Ureter (tissue), 1 donor: ENCODE measurements at places on chromosomes 12 and 14. TPM values are rescaled to one million over a fixed set of nuclear protein-coding genes. Genes with fewer than 3 reads are reported as not detected.

The FOXG1 gene
- not detected for total RNA-seq

The THAP2 gene
- total RNA-seq = 5.5 TPM

The SLC8A3 gene
- total RNA-seq = 0.57 TPM

The ANO4 gene
- total RNA-seq = 4.1 TPM

The PZP gene
- 0.34 TPM for total RNA-seq

The CEBPE gene
- not detected for total RNA-seq

The COL2A1 gene
- total RNA-seq = not detected

- no peak for DNase-seq
Measured at GRCh38 chr14:61409782-61410181, 88.4 kb downstream of the PRKCH start.

DNA sequence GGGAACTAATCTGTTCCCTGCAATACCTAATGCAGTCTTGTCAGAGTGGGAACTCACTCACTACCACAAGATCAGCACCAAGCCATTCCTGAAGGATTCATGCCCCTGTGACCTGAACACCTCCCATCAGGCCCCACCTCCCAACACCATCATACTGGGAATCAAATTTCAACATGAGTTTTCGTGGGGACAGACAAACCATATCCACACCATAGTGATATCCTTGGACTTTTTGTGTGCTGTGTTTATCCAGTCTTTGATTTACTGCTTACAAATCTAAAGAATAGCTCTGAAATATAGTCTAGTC, 243.5 kb downstream of the FBXL14 start:
- DNase-seq = no peak

DNA sequence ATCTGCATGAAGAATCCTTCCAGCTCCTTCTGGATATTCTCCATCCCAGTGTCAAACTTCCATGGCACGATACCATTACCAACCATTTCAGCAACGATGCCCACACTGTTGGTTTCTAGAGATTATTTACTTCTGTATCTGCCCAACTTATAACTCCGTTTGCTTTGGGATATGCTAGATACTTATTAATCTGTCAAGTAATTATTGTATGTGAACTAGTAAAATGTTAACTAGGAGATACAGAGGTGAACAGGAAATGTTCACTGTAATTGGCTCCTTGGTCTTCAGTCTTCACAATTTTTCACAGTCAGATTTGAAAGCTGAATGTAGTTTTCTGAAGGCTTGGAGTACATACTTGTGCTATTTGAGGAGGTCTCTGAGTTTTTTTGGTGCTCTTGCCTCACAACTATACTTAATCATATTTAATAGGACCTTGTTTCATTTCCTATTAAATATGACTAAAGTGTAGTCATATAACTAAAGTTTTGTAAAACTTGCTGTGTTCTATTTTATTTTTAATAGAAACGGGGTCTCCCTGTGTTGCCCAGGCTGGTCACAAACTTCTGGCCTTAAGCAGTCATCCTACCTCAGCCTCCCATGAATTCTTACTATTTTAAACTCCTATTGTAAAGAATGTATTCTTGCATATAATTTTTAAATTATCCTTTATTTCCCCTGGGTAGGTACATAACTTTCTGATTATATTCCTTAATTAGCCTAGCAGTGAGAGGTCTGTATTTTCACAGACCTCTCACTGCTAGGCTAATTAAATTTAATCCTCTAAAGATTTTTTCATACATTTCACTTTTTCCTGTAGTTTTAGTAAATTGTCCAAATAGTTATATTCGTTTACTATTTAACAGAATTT, 79.7 kb downstream of the FGD4 start:
- DNase-seq = no peak

DNA sequence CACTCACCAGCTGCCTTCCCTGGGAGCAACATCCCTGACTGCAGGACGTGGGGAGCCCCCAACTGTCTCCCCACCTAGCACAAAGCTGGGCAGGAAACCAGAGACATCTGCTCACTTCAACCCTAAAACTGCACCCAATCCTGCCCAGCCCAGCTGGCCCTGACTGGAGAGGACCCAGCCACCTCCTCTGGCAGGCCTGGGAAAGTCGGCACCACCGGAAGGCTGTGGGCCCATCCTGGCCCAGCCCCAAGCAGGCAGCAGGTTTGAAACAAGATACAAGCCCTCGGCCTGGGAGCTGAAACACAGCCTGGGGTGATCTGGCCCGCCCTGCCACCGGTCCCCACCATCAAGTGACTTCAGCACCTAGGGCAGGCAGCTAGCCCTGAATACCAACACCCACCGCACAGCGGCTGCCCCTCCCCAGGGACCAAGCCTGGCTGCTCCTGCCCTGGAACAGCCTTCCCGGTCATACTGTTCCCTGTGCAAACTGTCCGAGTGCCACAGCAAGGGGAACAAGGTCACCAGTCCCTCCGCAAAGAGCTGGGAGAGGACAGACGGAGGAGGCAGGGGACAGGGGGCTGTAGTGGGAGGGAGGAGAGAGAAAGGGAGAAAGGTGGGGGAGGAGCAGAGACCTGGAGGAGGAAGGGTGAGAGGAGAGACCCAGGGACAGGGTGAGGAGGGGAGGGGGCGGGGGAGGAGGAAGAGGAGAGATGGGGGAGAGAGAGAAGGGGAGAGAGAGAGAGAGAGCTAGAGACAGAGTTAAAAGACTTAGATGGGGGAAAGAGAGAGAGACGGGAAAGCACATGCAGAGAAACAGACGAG, 115.7 kb downstream of the RFLNA start:
- DNase-seq = no peak

DNA sequence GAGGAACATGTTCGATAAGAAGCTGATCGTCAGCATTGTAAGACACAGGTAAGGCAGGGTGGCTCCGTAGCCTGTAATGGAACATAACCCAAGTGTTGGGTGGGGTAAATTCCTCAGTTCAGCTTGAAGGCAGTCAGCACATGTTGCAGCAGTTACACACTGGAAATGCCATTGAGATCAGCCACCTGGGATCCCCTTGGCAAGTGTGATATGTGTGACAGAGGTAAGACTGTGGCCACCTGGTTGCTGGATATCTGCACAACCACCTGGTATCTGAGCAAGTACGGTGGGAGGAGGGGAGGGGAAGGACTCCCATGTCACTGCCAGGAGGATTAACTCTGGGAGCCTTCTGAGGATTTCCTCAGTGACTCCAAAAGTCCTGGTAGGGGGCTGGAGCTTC, 158.0 kb upstream of the CAND1 start:
- peak; percentile 62 for DNase-seq

DNA sequence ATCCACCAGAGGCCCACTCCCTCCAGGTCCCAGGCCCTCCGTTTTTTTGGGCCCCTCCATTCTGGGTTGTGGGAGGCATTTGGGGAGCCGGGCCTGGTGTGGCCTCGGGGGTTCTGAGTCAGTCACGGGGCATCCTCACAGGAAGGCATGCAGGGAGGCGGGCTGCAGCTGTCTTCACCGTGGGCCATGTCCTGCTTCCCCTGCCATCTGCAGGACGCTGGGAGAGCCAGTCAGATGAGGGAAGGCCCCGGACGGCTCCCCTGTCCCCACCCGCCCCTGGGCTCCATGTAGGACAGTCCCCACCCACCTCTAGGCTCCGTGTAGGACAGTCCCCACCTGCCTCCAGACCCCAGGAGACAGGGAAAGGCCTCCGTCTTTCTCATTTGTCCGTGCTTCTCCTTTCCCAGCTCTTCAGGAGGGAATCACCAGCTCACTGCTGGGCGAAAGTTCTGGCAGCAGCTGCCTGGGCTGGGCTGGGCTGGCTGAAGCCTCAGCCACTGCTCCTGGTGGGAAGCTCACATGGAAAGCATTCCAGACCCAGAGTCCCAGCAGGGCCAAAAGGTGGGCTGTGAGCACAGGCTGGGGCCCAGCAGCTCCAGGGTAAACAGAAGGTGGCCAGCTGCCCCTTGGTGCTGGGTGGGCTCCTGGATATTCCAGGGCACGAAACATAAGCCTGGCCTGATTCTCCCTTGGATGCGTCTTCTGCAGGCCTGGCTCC, 217.8 kb downstream of the KIF26A start:
- DNase-seq = no peak

GRCh38 chr12:67388331-67389138, 119.4 kb downstream of the CAND1 start:
- no peak for DNase-seq

- DNase-seq = no peak
Measured at GRCh38 chr12:1369460-1369859, 224.9 kb downstream of the FBXL14 start.

- DNase-seq = no peak
Measured at GRCh38 chr12:128810182-128811127, 13.3 kb downstream of the SLC15A4 start.

DNA sequence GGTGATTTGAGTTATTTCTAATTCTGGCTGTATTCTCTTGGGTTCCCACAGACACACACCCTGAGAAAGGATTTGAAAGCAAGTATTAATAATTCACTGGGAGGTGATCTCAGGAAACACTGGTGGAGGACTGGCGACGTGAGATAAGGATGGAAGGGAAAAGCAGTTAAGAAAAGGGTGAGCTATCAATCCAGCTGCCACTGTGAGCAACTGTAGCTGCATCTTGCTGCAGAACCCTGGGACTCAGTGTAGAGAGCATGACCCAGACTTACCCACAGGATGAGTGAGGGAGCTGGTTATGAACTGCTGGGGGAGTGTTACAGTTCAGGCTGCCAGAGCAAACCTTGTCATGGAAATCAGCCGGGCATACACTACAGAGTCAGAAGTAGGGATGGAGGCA, 71.9 kb downstream of the RESF1 start:
- DNase-seq = no peak

- no peak for DNase-seq
Measured at GRCh38 chr12:69834147-69834546, 9.1 kb downstream of the MYRFL start.

DNA sequence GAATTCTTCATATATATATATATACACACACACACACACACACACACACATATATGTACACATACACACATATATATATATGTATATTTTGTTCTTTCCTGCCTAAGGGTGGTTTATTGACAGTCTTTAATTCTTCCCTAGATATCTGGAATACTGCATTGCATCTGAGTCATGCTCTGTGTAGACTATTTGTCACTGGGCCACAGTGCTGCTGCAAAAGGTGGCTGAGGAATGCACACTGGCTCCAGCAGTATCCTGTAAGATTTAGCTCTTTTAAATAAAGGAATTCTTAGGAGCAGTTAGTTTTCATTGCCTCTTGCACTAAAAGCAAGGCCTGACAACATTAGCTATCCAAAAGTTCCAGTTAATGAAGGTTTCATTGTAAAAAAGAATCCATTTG, 200.9 kb downstream of the APAF1 start:
- no peak for DNase-seq

GRCh38 chr12:278046-278445, 15.4 kb upstream of the SLC6A13 start:
- no peak for DNase-seq

DNA sequence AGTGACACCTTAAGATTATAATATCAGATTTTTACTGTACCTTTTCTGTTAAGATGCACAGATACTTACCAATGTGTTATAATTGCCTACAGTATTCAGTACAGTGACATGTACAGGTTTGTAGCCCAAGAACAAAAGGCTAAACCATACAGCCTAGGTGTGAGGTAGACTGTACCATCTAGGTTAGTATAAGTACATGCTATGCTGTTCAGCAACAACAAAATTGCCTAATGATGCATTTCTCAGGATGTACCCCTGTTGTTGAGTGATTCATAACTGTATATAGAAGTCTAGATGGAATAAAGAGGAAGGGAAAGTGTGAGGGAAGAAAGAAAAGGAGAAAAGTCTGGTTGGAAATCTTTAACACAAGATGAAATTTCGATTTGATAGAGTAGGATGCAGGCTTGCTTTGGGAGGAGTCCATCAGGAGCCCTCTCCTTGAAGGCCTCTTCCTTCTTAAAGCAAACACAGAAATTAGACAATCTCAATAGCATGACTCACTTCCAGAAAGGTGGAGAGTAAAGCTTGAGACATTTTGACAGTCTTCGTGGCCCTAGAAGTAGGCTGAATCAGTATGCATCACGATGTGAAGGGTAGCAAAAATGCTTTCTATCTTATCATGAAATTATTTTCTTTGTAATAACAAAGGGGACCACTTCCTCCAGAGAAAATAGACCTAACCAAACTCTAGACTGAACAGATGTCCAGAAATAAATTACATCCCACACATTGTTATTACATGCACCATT, 191.5 kb downstream of the SYT1 start:
- no peak for DNase-seq

DNA sequence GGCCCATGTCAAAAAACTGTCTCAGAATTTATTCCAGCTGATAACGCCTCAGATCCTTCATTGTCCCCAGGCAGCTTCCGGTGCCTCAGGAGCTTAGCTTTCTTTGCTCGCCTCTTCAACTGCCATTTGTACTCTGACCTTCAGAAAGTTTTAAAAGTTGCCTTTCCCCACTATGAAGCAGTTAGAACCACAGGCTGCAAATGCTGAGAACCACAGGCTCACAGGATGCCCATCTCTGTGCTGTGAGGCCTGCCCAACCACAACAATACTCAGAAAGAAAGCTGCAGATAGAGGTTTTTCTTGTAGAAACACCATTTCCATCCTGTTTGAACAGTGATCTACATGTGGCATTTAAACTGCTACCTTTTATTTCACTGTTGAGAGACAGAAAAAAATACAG, 131.1 kb downstream of the PRKCH start:
- no peak for DNase-seq

DNA sequence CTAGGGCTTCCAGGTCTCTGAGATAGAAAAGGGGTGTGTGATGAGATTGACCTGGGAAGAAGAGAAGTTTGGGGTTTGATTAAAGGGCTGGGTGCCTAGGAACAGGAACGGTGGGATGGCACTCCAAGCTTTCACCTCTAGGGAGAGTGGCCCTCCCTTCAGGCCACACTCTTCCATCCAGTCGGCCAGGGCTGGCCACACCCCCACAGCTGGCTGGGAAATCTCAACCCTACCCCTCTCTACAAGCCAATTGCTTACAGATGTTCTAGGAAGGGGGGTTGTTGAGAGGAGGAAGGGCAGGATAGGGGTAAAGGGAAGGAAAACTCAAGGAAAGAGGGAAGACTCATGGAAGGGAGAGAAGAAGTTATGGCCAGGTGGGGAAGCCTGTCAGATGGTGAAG, 6.6 kb upstream of the ITGA5 start:
- no peak for DNase-seq

DNA sequence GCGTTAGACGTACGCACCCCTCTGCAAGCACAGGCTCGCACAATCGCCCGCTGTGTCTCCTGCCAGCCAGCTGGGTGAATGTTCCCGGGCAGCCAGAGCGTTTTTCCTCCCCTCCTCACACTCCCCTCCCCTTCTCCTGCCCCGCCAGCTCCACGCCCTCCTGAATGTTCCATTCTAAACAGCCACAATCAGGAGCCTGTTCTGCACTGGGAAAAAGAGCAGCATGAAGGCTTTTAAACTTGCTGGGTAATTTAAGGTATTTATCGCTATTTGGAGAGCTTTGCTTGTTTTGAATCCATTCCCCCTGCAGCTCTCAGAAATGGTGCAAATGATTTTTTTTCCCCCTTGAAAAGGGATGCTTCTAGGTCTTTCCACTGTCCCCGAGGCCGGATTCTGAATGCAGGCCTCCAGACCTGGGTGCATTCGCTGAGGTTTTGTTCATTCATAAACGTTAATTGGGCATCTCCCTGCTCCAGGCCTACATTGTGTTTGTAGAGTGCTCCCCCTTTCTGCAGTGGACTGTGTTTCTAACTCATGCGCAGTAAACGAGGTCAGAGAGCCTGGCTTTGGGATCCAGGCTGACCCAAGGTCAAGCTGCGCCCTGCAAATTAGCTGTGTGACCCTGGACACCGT, 212.5 kb downstream of the CHST11 start:
- DNase-seq = peak; percentile 73

- no peak for DNase-seq
Measured at GRCh38 chr14:56044196-56044595, 74.0 kb upstream of the PELI2 start.
